ENCODE measurements at places on chromosomes 4 and X.

DNA sequence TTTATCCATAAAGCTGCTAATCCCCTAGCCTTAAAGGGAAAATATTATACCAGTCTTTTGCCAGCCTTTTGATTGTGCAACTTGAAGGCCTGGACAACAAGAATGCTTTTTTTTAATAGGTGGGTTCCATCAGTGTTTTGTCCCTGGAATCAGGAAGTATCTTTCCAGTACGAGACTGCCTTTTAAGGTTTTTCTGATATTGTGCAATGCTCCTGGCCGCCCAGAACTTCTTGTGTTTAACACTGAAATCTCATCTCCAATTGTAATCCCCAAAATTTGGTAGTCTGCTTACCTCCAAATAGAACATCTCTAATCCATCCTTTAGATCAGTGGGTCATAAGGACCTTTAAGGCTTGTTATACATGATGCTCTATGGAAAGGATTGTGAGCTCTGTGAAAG, 256.7 kb downstream of the NAF1 start:
- no peak for DNase-seq

DNA sequence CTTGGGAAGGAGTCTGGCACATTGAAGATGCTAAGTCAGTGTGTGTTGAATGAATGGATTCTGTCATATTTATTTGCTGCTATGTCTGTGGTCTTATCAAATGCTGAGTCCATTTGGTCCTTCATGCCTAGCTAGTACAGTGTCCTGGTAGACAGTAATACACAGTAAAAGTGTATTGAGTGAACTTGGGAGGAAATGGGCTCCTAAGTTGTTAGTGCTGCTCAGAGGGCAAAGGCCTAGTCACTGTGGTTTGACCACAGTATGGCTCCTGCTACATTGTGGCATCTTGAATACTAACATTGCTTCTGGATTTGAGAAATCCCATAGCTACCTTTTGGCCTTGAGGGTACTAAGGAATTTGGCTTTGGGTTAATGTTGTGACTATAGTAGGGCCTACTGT, 33.9 kb downstream of the MTM1 start:
- DNase-seq: no peak

DNA sequence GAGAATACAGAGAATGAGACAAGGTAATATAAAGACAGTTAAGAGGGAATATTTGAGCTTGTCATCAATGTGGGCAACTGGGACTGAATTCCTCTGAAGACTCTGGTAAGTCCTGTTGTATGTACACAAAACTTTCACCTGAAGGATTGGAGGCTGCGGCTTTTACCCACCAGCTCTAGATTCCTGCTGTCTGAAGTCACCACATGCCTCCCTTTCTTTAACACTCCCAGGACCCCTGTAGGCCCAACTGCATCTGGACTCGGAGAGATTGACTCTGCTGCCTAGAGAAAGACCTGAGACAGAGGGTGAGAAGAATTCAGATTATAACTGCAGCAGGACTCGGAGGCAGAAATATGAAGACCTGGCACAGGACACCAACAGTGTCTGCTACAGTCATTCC, 1048.0 kb downstream of the PDHA2 start:
- no peak for DNase-seq

- DNase-seq: no peak
Observed at GRCh38 chr4:108830509-108831244, 67.8 kb upstream of the ETNPPL start.

DNA sequence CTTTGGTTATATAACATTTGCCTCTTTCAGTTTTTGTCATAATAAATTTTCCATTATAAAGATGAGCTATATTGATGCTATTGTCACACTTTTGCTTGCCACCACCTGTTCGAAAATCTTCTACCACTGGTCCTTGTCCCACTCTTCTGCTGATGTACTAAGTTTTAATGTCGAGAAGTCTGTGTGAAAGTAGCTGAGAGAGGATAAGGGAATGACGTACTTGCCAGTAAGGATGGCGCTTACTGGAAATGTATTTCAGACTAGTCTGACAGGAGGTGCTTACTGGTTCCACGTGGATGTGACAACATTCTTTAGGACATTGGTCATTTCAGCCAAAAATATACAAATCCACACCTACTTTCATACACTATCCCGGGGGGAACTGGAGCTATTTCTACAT, 132.7 kb upstream of the NR3C2 start:
- no peak for DNase-seq

GRCh38 chr4:185764876-185765275, 47.1 kb downstream of the SORBS2 start:
- no peak for DNase-seq

GRCh38 chr4:10662937-10663336, 21.6 kb downstream of the CLNK start:
- DNase-seq: no peak

GRCh38 chrX:29518100-29518499, 697.3 kb upstream of the MAGEB2 start:
- DNase-seq: no peak

DNA sequence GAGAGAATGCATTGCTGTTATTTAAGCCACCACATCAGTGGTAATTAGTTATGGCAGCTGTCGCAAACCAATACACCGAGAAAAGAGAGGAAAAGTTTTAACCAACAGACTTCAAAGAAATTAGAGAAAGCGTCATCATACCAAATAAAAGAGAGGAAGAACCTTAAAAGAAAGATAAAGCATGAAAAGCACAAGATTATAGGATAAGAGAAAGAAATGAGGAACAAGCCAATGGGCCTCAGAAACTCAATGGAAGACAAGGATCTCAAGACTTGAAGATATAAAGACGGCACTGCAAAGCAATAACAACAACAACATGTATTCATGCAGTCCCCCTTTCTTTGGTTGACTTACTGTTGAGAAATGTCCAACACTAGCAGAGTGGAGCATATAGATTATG, 22.8 kb upstream of the ASMTL start:
- DNase-seq: no peak

- DNase-seq: no peak
Observed at GRCh38 chr4:155828628-155829027, 37.4 kb downstream of the ASIC5 start.

DNA sequence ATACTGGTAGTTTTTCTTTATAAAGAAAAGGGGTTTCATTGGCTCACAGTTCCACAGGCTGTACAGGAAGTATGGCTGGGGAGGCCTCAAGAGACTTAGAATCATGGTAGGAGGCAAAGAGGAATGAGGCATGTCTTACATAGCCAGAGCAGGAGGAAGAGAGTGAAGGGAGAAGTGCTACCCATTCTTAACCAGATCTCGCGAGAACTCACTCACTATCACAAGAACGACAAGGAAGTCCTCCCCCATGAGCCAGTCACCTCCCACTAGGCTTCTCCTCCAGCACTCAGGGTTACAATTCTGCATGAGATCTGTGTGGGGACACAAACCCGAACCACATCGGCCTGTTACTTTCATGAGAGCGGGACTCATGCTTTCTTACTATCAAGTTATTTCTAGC, 240.5 kb downstream of the TENM3 start:
- no peak for DNase-seq

DNA sequence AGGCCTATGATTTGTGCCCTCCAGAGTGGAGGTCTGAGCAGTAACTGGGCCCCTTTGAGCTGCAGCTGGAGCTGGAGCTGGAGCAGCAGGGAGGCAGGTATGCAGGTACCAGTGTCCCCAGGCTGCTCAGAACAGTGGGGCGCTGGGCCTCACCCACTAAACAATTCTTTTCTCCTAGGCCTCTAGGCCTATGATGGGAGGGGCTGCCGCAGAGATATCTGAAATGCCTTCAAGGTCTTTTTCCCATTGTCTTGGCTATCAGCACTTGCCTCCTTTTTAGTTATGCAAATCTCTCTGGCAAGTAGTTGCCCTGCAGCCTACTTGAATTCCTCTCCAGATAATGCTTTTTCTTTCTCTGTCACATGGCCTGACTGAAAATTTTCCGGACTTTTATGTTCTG, 79.7 kb upstream of the OTUD4 start:
- DNase-seq: no peak

DNA sequence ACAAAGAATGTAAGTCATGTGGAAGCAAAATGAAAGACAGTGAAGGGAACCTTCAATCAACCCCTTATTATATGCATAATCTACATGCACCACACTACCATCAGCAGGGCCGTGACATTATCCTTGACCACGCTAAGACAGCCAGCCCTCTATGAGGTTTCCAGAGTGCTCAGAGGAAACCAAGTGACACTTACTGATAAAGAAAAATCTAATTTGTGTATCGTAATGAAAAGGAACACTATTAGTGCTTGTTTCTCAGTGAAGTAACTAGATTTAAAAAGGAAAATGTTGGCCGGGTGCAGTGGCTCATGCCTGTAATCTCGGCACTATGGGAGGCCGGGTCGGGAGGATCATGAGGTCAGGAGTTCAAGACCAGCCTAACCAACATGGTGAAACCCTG, 56.4 kb downstream of the ABCG2 start:
- no peak for DNase-seq
